Fibroblast of skin of abdomen (primary cell): ENCODE measurements at places on chromosomes 1 and 21.

DNA sequence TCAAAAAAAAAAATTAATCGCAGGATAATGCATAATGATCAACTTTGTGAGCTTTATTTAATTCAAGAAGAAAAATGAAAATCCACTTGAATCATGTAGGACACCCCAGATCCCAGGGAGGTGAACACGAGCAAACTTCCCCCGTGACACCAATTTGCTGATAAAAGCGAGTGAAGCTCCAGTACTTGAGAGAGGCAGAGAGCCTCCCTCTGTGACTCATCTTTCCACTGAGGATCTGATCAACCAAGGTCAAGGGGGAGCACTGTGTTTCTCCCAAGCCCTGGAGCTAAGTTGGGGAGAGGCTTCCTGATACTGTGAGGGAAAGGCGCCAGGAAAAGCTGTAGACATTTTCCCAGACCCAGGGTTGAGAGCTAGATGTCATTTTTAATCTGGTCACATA, 160.9 kb downstream of the SLC44A5 start:
- DNase-seq, result no peak

GRCh38 chr1:185281245-185281644, 35.8 kb downstream of the IVNS1ABP start:
- DNase-seq, result no peak

DNA sequence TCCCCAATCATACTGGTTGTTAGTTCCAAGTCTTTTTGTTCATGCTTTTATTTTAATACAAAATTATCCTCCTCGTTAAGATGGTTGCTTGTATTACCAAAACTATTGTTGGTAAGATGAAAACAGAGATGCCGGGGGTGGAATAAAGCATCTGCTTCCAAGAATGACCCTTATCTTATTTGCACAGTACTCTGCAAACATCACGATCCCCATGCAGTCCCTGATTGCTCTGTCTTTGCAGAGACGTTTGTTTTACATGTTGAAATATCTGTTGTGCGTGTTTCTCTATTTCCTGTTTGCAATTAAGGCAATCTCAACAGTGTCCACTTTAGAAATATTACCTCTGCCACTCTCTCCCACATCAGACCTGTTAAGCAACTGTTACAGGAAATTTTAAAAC, 141.3 kb upstream of the NCAM2 start:
- DNase-seq, result no peak

DNA sequence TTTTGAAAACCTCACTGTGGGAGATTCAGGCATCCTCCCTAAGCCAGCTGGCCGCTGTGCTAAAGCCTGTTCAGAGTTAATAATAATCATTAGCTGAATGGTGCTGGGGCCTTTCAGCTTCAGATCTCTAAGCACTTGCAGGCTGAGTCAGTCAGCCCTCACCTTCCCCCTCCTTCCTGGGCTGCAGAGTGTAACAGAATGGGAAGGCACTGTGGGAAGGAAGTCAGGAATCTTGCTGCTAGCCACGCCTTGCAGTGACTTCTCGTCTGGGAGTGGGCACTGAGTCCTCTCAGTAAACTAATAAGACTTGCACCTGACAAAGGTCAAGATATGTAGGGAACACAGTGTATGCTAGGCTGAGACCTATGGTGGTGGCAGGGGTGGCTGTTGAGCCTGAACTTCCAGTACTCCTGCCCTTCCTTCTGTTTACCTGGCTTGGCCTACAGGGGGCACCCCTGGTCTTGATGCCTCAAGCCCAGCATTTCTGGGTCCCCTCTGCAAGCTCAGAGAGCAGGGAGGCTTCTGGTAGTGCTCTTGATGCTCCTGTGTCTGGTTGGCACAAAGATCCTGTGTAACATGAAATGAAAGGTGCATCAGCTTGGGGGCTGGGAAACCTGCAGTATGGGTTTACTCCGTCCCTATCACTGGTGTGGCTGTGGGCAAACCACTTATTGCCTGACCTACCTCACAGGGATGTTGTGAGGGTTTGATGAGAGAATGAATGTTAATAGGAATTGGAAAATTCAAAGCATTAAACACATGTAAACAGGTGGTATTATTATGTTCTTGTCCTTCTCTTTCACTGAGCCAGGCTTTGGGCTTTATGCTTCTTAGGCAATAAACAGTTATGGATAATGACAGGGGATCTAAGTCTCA, 6.0 kb downstream of the CYB561D1 start:
- peak; percentile 37 for DNase-seq

- no peak for DNase-seq
Measured at GRCh38 chr21:45114475-45114874, 40.1 kb downstream of the ADARB1 start.
